Stimulated activated CD8-positive, alpha-beta memory T cell treated with anti-CD3 and anti-CD28 coated beads, Interleukin-12 subunit alpha, Interleukin-12 subunit beta, amount 100 ng/mL, for 4 hours (primary cell): ENCODE measurements at places on chromosomes 4 and X.

- no peak for DNase-seq
Observed at GRCh38 chr4:146059865-146060264, 115.7 kb upstream of the LSM6 start.

- no peak for DNase-seq
Observed at GRCh38 chrX:37677765-37678164, 7.8 kb upstream of the XK start.

DNA sequence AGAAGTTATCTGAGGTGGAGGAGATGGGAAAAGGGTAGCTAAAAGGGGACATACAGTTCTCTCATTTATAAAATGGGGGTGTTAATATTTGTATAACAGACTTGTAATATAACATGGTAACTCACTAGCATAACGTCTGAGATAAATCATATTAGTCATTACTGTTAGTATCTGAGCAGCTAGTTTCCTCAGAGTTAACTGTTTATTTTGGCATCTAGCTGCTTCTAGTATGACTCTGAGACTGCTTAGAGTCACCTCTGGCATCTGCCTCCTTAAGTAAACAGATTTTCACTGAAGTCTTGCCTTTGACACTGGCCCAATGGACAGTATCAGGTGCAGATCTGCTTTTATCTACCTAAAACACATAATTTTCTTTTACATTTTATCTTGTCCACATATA lies 58.1 kb downstream of the SLC30A9 start:
- no peak for DNase-seq

DNA sequence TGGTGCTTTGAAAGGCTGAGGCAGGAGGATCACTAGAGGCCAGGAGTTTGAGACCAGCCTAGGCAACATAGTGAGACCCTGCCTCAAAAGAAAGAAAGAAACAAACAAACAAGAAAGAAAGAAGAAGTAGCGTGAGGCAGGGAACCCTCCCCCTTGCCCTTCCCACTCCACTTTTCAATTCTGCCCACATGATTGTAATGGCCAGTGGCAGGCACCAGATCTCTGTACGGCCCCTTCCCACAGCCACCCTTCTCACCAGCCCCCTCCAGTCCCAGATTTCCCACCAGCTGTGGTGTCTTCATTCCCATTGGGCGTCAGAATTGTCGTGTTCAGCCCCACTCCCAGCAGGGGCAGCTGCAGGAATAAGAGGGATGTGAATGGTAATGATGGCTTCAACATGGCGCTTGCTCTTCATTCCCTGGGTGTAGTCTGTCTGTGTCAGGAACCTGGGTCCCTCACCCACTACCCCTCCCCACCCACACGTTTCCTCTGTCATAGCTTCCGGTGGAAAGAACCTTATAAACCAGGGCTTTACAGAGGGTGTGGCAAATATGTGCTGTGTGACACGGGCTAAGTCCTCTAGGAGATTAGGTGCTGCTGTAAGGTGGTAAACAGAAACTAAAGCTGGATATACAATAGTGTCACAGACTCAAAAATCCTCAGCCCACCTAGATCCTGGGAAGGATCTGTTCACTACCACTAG lies at the start of gene IL2RG:
Gene IL2RG (minus strand): TSS at position 437 of the 703 bp plus-strand sequence. CDS start 38 bp downstream, at position 399.
- DNase-seq, result peak; percentile 65

DNA sequence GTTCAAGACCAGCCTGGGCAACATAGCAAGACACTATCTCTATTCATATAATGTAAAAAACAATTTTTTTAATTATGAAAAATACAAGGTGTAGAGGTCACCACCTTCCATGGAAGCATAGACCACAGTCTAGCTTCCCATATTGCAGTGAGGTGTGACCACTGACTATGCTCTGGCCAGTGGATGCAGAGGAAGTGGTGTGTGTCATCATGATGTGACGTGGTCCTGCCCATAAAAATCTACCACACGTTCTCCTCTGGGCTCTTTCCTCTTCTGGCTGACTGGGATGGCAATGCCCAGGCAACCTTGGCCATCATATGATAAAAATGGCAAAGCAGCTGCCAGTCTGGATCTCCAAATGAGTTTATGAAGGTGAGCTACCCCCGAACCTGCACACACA lies 65.7 kb downstream of the RBM47 start:
- DNase-seq, result no peak

DNA sequence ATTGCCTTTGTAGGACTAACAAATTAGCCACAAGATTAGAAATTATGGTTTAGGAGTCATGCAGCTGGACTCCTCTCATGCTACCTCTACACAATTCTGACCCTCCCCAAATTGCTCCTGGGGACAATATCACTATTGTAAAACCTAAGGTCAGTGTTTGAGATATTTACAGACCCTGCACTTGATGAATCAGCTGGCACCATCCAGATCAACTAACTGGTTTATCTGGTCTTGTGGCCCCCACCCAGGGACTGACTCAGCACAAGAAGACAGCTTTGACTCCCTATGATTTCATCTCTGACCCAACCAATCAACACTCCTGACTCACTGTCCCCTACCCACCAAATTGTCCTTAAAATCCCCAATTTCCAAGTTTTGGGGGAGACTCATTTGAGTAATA lies 192.4 kb downstream of the STPG2 start:
- DNase-seq, result no peak

DNA sequence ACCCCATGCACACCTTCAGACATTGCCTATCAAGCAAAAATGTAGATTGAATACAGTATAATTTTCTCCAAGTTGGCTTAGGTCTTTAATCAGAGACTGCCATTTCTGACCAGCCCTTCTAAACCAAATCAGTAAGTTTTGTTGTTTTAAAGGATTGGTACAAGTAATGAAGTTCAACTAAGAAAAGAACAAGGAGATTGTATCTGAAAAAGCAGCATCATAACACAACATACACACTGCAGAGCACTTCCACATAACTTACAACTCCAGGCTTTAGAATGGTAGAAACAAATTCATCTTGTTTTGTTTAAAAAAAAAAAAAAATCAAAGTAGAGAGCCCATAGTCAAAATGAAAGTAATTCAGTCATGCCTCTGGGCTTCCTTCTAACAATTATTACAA lies 16.1 kb upstream of the AMBN start:
- no peak for DNase-seq

- no peak for DNase-seq
Observed at GRCh38 chr4:10115271-10115796, 1.3 kb downstream of the WDR1 start.

- DNase-seq, result no peak
Observed at GRCh38 chrX:50152456-50152855, 48.4 kb downstream of the AKAP4 start.

DNA sequence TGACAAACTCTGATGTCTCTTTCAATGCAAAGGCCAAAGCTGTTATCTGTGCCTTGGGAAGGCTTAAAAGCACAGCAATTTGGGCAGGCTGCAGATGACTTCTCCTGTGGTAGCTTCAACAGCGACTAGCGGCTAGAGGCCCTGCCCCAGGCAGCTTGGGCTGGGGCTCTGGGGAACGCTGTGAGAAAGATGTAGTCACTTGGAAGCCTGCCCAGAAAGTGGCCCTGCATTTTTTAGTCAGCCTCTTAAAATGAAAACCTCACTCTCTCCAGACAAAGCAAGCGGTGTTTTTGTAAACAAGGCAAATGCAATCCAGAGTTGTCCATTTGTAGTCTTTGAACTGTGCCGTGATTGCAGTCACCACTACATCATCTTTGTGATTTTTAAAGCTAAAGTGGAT lies 27.5 kb downstream of the PCYT1B start:
- DNase-seq, result no peak
